GM10248 (cell line): ENCODE measurements at places on chromosomes 16 and 17.

DNA sequence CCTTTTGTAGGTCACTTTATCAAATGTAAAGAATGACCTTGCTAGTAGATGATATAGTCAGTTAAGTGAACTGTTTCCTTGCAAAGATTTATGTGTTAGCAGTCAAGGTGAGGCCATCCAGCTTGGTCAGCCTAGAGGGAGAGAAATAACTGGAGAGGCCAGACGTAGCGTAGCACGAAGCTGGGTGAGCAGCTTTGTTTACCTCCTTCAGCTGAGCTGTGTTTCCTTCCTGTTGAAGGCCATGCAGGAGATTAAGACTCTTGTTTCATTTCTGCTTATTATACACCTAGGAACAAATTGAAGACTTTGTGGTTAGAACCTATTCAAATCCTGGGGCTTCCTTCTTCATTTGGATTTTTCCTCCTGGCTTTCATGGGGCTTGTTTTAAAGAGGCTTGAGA, 267.1 kb downstream of the PHKB start:
- DNase-seq = no peak

GRCh38 chr17:64648234-64648633, 13.9 kb downstream of the SMURF2 start:
- DNase-seq = no peak

DNA sequence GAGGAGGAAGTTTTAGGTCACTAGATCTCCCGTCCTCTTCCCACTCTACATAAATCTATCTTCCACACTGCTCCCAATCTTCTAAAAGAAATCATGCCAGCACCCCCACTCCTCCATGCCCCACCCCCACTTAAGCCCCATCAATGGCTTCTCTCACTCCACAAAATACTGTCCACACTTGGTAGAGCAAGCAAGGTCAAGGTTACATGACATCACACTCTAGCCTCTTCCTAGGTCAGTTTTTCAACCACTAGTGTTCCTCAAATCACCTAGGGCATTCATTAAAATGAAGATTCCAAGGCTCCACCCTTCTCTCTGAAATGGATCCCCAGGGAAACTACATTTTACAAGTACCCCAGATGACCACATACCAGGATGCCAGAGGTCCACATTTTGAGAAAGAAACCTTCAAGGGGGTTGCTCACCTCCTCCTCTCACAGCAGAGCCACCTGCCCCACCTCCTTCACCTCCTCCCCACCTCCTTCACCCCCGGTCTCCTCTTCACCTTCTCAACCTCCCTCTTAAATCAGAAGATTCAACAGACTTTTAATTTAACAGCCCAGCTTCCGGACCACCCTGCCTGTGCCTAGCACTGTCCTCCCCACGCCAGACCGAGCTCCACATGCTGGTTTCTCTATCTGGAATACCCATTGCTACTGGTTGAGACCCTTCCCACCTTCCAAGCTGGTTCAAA, 3.2 kb downstream of the AMFR start:
- DNase-seq = no peak

GRCh38 chr16:84262031-84262430, 22.2 kb upstream of the KCNG4 start:
- DNase-seq = no peak

DNA sequence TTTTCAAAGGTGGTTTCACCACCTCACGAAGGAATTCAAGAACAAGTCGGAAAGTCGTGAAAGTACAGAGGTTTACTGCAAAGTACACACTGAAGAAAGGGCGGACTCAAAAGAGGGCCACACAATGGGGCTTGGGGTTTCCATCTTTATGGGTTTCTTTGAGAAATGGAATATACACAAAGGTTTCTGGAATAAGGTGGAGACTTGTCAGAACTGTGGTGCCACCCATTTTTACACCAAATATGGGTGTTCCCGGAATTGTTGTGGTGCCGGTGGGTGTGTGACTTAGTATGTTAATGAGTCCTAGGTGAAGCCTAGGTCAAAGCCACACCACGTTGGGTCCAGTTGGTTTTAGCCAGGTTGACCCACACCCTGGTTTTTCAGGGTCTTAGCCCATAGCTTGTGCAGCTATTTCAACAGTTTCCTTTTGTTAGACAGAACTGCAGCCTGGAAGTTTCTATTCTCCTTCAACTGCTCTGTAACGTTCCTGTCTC, 567 bp upstream of the GCSH start:
- no peak for DNase-seq

DNA sequence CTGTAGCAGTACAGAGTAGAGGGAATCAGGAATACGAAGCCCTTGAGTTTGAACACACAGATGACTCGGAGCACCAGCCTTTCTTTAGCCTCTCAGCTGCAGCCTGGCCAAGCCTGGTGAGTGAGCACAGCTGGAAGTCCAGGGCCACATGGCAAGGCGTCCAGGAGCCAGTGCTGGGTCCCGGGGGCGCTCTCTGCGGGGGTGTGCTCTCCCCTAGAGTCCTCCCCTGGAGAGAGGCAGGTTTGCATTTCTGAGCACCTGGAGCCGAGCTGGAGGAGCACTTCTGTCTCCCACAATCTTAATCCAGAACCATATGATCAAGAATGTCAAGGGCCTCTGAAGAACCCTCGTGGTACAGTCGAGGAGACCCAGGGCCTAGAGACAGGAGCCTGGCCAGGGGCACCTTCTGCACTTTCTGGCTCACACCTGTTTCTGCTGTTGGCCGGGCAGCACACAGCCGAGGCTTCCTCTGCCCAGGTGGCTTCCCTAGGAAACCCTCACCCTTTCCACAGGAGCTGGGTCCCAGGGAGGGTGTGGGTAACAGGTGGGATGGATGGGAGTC, 78.3 kb downstream of the PLD6 start:
- DNase-seq = no peak

DNA sequence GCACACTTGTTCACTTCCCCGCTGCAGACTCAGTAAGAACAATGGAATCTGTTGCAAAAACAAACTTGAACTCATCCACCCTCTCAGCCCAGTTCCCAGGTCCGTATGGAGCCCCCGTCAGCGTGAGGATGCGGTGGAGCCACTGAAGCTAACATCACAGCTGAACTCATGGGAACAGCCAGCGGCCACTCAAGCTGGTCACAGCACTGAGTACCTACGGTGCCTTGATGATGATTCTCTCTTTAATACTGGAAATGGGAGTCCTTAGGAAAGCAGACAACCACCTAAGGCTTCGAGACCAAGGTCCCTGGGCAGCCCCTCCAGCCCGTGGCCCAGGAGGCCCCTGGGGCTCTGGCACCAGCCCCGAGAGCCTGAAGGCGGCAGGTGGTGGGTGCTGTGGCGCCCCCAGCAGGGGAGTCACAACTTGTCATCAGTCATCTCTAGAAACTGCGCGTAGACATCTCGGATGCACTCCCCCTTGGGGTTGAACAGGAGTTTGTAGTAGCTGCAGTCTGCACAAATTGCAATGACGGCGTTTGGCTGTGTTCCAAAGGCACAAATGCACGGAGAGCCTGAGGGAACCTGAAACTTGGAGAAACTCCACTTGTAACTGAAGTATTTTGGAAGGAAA, 31.0 kb upstream of the RHOT1 start:
- no peak for DNase-seq

DNA sequence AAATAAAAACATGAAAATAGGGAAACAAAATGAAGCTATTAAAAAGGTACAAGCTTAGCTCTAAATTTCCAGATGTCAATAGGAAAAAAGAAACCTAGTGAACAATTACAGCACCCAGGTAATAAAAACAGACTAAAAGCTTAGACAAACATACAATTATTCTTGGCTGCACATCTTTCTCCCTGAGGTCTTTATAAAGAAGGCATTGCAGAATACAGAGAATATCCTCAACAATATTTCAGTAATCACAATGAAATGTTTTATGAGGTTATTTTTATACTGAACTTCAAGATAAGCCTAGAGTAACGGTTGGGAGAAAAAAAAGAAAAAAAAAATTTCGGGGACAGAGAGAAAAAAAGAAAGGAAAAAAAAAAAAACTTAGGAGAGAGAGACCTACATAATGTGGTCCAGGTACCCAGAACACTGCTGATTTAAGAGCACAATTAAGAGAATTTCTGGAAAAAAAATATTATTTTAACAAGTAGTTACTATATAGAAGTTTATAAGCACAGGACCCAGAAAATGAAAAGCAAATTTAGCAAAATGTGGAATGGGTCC, 26.5 kb downstream of the KANSL1 start:
- DNase-seq = no peak

GRCh38 chr16:72198771-72199201, 26.8 kb upstream of the PMFBP1 start:
- DNase-seq = no peak
